ENCODE measurements at places on chromosomes 13 and 19.

- DNase-seq, result no peak
Measured at GRCh38 chr13:37766502-37766901, 103.1 kb downstream of the TRPC4 start.

DNA sequence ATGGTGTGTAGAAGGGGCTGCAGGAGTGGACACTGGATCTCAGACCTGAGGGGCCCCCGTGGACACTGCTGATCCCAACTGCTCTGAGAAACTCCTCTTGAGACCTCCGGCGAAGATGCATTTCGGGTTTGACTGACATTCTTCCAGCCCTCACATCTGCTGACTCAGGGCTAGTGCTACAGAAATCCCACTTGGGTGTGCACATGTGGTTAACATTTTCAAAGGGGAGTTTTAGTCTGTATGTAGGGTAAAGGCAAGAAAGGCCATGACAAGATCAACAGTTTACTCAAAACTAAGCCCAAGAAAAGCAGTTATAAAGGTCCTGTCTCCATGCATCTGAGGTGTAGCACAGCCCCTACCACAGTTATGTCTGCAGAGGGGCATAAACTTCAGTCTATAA lies 31.2 kb downstream of the DLEU7 start:
- DNase-seq, result no peak

- no peak for DNase-seq
Measured at GRCh38 chr19:55146078-55146704, 2.8 kb downstream of the TNNT1 start.

GRCh38 chr13:51746802-51747201 lies 57.2 kb downstream of the DHRS12 start:
- no peak for DNase-seq

DNA sequence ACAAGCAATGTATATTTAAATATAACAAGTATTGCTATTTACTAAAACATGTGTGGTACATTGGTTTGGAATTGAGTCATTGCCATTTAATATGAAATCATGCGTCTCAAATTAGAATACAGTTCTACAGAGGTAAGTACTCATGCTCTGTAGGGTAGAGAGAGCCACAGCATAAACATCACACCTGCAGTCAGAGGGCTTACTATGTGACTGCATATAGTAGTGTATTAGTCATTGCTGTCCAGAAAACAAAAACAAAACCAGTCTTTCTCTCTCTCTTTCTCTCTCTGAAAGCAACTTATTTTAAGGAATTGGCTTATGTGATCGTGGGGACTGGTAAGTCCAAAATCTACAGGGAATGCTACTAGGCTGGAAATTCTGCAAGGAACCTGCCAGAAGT lies 370.3 kb downstream of the GPC5 start:
- DNase-seq, result no peak

DNA sequence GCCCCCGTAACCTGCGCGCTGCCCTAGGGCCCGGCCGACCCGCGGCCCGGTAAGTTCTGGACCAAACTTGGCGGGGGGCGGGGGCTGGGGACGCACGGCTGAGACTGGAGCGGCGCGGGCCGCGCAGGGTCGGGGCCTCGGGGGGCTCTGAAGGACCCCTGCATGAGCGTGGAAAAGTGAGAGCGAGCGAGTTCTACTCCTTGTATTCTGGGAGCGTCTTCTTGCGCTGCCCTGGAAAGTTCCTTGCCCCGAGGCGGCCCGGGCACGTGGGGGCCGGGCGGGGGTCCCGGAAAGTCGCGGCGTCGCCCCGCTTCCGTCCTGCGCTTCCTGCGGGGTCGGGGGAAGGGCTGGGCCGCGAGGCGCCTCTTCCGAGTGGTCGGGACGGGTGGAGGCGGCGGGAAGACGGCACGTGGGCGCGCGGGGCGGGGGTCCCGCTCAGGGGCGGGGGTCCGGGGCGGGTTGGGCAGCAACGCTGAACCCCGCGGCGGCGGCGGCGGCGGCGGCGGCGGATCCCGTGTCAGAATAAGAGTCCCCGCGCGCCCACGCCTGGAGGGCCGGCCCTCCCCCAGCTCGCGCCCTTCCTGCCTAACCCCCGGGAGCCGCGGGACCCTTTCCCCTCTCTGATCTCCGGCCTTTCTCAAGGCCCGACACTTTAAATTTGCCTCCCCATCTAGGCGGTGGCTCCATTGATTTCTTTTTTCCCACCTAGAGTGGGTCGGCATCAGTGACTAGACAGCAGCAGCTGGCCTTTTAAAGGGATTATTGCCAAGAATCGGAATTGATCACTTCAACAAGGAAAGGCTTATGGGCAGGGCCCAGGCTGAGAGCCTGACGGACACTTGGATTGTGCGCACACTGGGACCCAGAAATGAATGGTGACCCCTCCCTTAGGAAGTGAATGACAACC lies 749 bp downstream of the GATAD2A start:
- DNase-seq, result no peak

- no peak for DNase-seq
Measured at GRCh38 chr13:111469916-111470506, 149.6 kb downstream of the TEX29 start.

- no peak for DNase-seq
Measured at GRCh38 chr13:97515643-97516042, 81.7 kb downstream of the RAP2A start.

DNA sequence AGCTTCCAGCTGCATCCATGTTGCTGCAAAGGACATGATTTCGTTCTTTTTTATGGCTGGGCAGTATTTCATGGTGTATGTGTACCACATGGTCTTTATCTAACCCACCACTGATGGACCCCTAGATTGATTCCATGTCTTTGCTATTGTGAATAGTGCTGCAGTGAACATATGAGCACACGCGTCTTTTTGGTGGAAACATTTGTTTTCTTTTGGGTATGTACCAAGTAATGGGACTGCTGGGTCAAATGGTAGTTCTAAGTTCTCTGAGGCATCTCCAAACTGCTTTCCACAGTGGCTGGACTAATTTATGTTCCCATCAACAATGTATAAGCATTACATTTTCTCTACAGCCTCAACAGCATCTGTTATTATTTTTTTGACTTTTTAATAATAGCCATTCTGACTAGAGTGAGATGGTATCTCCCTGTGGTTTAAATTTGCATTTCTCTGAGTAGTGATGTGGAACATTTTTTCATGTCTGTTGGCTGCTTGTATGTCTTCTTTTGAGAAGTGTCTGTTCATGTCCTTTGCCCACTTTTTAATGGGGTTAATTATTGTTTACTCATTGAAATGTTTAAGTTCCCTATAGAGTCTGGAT lies 6.8 kb upstream of the UBE2L5 start:
- no peak for DNase-seq

GRCh38 chr19:12494260-12494860 lies 9.7 kb upstream of the ZNF709 start:
- no peak for DNase-seq

- DNase-seq, result no peak
Measured at GRCh38 chr13:37263871-37264270, 158.4 kb upstream of the CSNK1A1L start.

DNA sequence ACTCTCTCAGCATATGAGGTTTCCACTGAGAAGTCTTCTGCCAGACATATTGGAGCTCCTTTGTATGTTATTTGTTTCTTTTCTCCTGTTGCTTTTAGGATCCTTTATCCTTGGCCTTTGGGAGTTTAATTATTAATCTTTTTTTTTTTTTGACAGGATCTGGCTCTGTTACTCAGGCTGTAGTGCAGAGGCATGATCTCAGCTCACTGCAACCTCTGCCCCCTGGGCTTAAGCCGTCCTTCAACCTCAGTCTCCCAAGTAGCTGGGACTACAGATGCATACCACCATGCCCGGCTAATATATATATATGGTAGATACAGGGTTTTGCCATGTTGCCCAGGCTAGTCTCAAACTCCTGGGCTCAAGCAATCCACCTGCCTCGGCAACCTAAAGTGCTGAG lies 6.6 kb upstream of the CYP4F3 start:
- no peak for DNase-seq

GRCh38 chr19:39971380-39972035 lies 543 bp downstream of the PSMC4 start:
- DNase-seq, result no peak

DNA sequence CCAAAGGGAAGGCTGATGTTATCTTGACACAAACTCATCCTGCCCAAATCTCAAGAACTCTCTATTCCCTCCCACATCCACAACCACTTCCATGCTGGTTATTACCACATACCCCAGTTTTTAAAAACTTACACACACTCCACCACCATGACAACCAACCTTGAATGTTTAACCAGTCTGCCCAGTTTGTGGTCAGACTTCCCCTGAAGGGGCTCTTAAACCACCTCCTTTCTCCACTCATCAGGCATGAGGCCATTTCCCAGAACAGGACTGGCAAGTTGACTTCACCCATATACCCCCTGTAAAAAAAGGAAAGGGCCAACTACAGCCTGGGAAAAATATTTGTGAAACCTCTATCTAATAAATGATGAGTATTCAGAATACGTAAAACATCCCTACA lies 12.4 kb upstream of the ZSCAN4 start:
- DNase-seq, result no peak

DNA sequence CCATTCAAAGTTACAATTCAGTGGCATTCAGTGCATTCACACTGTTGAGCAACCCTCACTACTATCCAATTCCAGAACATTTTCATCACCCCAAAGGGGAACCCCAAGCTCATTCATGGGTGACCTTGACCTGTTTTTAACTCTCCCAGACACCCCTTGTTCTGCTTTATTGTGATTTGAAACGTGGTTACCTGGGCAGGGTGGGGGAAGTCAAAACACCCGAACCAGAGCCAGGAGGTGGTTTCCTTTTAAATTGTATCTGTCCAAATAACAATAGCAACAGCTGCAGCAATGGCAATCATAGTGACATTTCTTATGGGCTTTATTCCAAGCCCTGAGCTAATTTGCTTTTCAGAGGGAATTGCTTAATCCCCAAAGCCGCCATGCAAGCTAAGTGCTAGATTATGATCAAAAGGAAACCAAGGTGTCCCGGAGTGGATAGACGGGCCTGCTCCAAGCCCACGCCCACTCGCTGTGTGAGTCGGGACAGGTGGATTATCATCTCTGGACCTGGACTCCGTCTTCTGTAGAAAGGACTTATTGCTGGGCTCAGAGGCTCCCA lies 6.1 kb downstream of the PTGIR start:
- DNase-seq, result no peak

DNA sequence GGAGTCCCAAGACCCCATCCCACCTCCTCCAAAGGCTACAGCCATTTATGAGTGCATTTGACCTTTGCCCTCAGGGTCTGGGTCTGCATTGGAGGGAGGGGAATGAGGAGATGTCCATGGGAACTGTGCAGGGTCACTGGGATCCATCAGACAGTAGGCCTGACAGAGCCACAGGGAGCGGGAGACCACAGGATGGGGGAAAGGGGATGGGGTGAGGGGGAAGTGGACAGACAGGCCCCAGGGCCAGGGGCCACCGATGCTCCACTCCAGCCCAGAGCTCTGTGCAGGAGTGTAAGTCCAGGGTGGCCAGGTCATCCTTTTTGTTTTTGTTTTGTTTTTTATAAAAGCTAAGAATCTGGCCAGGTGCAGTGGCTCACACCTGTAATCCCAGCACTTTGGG lies 82.5 kb downstream of the CHST8 start:
- no peak for DNase-seq

- DNase-seq, result no peak
Measured at GRCh38 chr13:31274390-31274789, 74.6 kb downstream of the B3GLCT start.

GRCh38 chr19:57280962-57281400 lies 696 bp downstream of the ZNF460 start:
- peak; percentile 6 for DNase-seq

DNA sequence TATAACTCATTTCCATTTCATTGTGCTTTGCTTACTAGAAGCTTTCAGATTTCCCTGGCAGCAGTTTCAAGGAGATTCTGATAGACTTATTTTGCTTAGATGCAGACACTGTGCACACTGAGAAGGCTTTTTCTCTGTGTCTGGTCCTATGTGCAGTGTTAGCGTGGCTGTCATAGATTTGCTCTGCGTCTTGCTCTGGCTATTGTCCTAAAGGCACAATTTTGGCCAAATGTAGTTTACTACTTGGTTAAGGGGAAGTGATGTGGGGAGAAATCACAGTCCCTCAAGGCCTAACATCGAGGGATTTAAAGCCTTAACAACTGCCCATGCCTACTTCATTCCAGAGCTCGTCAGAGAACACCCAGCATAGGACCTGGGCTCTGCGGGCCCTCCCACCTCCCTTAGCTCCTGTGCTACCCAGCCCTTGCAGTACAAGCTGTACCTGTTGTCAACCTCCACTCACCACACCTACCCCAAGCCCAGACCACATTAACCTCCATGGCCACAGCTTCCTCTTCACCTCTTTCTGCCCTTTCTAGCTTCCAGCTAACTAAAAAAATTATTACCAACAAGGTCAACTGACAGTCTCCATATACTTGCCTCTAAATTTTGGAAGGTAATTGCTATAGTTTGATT lies 38.9 kb upstream of the KATNAL1 start:
- peak; percentile 33 for DNase-seq

GRCh38 chr19:6352381-6353165 lies 8.8 kb upstream of the CLPP start:
- no peak for DNase-seq

DNA sequence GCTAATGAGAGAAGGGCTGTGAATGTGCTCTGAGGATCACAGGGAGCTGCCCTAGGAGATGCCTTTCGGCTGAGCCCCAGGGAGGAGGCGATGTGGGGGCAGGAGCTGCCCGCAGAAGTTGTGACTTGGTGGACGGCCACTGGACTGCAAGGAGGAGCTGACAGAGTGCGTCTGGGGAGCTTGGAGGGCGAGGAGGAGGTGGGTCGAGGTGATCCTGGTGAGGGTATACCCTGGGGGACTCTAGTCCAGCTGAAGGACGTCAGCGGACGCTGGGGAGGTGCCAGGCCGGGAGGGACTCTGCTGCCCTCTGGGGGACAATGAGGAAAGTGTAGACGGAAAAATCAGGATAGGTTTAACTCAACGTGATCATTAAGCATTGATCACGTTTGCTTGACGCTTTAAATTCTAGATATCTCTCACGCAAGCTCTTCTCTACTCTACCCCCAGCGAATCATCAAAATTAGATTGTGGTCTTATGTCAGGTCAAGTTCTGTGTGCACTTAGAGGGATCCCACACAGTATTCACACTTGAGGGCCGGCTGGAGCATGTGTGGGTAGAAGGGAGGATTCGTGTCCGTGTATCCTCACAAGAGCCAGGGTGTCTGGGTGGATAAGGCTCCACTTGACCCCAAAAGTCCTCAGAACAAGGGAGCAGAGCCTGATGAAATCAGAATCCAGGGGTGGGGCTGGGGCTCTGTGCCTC lies 3.3 kb upstream of the CEACAM7 start:
- DNase-seq, result no peak

DNA sequence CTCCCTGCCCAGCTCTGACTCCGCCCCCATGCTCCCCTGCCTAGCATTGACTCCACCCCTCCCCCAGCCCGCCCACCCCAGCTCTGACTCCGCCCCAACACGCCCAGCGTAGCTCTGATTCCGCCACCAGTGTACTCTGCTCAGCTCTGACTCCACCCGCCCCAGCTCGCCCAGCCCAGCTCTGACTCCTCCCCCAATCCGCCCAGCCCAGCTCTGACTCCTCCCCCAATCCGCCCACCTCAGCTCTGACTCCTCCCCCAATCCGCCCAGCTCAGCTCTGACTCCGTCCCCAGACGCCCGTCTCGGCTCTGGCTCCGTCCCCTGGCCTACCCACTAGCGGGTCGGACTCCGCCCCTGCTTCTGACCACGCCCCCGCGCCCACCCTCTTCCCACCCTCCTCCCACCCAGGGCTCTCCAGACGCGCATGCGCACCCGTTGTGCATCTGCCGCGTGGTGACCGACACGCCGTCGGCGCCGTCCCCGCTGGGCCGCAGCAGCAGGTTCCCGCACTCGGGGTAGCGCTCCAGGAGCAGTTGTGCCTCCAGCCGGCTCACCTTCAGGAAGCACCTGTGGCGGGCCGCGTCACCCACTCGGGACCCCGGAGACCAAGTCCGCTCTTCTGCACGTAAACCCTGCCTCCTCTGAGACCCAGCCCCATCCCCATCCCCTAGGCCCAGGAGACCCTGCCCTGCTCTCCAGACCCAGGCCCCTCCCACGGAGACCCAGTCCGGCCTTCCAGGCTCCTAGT lies 10.2 kb downstream of the STAP2 start:
- peak; percentile 98 for DNase-seq

Data from activated T-cell treated with anti-CD3 and anti-CD28 coated beads for 4 hours (primary cell).